Hematopoietic multipotent progenitor cell treated with erythropoietin and hydrocortisone succinate and interleukin-3 and kit ligand, for 4 days (in vitro differentiated cells): ENCODE measurements at places on chromosomes 7 and 10.

- DNase-seq = no peak
Measured at GRCh38 chr10:84087202-84087601, 52.1 kb upstream of the GHITM start.

DNA sequence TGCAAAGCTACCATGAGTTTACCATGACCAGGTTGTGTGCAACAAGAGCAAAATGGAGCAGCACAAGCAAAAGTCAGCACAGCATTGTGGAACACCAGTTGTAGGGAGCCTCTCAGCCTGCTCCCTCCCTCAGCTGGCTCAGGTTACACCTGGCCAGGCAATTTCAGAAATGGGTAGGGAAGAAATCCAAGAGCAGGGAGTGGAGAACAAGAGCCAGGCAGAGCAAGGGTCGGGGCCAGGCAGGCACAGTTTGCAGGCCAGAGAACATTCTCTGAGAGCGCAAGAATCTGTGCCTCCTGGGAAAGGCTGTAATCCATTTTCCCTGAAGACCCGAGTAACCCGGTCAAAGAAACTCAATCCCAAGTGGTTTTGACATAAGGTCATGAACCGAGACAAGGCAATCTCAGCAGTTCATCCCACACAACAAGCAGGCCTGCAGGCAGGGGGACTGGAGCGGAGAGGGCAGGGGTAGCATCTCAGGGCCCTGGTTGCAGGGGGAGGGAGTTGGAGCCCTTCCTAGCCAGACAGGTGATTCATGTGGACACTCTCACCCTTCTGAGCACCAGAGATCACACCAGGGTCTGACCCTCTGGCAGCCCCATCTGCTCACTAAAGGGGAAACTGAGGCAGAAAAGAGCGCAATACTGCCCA lies 258.4 kb downstream of the PLXNA4 start:
- no peak for DNase-seq

GRCh38 chr10:4059471-4060138 lies 274.6 kb upstream of the KLF6 start:
- no peak for DNase-seq

- no peak for DNase-seq
Measured at GRCh38 chr10:85611093-85611740, 755.4 kb downstream of the GRID1 start.

DNA sequence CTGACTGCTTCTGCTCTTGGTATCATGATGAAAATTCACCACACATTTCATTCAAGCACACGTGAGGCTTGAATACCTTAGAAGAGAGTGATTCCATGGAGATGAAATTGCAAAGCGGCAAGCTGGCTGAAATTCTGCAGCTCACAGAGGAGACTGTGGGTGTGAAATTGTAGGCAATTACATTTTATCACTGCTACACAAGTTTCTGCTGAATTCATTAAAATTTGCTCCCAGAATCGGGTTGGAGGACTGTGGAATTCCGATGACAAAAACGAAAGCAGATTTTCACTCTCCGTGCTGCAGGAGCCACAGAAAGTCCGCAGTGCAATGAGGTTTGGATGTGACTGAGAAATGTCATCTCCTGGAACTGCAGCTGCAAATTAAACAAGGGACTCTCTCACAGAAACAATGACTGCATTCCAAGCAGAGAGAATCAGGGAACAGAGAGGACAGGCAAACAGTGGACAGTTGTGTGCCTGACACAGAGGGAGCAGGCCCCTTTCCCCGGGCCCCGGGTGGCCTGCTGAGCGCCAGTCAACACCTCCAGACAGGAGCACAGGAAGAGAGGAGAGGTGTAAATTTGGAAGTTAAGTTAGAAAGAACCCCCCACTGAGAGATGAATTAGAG lies 109.1 kb downstream of the C10orf90 start:
- DNase-seq = no peak

DNA sequence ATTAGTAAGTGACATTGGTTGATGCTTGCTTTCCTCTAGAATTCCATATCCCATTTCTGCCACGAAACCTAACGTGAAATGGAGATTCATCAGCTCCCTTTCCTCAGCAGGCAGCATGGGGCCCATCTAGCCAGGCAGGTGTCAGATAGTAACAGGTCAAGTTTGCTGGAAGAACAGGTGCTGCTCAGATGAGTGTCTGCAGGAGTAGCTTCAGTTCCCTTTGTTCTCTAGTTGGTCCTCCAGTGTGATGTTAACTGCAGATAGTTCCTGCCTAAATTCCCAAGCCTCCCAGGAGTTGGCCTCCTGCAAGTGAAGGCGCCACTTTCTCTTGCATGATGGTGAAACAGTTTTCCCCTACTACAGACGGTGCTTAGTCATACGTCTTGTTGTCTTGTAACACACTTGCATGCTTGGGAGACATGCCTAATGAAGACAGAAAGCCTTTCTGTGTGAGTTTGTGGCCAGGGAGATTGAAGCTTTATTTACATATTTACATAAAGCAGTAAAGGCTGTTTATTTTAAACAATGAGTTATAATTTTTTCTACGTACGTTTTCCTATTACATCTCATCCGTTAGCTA lies 175.4 kb downstream of the CHN2 start:
- no peak for DNase-seq

- no peak for DNase-seq
Measured at GRCh38 chr10:119222966-119223386, 15.6 kb downstream of the GRK5 start.

DNA sequence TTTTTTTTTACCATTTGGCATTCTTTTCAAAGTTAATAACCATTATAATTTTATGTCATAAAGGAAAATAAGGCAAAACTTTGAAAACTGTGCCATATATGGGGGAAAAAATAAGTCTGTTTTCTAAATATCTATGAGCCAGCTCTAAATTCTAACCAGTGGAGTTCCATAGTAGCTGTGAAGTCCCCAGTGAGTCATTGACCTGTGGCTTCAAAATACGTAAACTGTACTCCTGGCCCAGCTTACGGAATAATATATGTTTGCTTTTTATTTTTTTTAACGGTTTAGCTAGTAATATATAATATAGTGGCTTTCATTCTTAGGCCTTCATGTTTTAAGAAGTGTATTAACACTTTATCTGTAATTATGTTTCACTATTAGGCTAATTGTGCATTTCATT lies 20.5 kb downstream of the ZRANB1 start:
- no peak for DNase-seq

GRCh38 chr7:43387932-43388331 lies 195.0 kb upstream of the STK17A start:
- no peak for DNase-seq

DNA sequence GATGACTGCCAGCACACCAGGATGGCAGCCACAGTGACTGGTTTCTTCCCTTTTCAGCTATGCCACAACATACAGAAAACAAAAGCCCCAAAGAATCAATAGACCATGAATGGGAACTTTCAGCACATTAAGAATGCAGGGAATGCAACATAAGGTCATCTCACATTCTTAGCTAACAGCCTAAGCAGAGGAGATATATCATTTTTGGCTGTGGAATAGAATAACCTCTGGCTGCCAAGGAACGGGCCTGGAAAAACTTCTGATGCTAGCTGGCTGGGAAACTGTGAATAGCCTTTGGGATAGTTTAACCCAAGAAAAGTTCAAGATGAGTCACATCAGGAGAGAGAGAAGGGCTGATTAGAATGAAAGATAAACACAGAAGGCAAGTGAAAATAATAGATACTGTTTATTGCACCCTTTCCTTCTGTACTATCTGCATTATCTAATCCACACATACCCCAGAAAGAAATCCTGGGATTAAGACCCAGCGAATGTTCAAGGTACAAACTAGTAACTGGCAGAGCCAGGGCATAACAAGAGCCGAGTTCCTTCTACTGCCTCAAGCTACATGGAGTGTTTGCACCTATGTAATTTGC lies 169.2 kb downstream of the SEMA3A start:
- DNase-seq = no peak

DNA sequence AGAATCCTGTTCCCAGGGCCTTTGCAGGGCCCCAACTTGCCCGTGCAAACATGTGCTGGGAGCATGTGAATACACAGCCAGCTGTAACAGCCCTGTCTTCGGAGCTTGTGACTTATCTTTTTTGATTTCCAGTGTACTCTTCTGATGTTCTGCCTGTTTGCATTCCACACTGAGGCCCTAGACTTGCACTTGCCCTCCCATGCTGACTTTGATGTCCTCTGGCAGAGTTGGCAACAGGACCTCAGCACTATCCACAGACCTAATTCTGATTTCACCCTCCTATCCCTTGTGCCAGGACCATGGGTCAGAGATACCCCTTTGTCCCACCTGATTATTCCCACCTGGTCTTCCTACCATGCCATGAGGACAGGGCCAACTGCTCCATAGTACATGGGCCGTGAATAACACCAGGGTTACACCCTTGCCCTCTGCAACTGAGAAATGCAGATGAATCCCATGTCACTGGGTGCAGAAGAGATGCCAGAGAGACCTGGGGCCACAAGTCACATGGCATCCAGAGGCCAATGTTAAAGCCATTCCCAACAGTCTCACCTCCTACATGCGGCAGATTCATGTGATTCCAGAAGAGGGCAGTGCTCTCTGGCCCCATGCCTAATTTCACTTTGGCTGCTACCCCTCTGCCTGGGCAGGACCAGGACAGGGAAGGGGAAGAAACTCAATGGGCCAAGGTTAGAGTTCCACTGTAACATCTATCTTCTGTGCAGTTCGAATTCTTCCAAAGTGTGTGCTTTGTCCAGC lies 43.0 kb downstream of the SCRN1 start:
- DNase-seq = peak; percentile 56
